Pons (tissue), 1 donor: ENCODE measurements at places on chromosomes 11 and 22.

DNA sequence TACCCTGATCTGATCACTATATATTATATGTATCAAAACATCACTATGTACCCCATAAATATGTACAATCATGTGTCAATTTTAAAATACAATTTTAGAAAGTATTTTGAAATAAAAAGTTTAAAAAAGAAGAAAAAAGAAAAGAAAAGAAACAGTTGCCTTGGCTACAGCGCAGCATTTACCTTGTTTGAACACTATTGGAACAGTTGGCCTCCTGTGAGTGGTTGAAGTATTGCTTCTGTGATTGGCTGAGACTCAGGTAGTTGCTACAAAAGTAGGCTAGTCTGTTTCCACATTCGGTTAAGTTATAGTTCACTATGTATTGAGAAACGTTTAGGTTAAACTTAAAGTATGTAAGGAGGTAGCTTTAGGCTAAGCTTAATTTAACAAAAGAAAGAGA is 7.9 kb upstream of the DTX4 start:
- no peak for DNase-seq

GRCh38 chr11:128686745-128687177 is 7.1 kb upstream of the FLI1 start:
- no peak for DNase-seq

GRCh38 chr11:79400717-79401330 is 40.0 kb downstream of the TENM4 start:
- DNase-seq: peak; percentile 26

DNA sequence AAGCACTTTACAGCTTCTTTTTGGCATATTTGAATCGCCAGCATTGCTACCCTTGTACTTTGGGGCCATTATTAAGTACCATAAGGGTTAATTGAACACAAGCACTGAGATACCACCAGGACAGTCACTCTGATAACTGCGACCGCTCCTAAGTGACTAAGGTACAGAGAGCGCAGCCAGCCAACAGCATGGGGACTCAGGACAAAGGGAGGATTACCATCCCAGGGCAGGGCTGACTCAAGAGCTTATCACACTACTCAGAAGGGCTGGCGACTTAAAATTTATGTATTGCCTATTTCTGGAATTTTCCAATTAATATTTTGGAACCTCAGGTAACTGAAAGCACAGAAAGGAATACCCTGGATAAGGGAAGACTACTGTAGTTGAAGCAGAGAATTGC is 479 bp downstream of the ZNF280A start:
- DNase-seq: no peak

DNA sequence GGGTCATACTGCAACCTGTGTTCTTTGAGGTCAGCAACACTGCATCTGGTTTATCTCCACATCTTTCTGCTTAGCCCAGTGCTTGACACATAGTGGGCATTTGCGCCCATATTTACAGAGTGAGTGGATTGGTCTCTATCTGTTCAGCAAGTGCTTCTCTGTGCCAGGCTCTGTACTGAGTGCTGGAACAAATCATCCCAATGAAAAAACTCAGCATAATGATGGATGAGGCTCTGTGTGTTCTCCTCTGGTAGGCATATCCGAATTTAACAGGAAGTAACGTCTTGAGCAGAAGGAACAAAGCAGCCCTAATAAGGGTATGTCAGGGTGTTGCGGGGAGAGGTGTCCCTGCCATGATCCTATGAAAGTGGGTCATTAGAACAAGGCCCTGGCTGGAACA is 46.0 kb downstream of the MCM5 start:
- DNase-seq: no peak

- no peak for DNase-seq
These were observed 2.4 kb downstream of the ASPHD2 start for GRCh38 chr22:26431261-26431995.

GRCh38 chr11:64675450-64676260 is 47.3 kb downstream of the NRXN2 start:
- DNase-seq: peak; percentile 80

DNA sequence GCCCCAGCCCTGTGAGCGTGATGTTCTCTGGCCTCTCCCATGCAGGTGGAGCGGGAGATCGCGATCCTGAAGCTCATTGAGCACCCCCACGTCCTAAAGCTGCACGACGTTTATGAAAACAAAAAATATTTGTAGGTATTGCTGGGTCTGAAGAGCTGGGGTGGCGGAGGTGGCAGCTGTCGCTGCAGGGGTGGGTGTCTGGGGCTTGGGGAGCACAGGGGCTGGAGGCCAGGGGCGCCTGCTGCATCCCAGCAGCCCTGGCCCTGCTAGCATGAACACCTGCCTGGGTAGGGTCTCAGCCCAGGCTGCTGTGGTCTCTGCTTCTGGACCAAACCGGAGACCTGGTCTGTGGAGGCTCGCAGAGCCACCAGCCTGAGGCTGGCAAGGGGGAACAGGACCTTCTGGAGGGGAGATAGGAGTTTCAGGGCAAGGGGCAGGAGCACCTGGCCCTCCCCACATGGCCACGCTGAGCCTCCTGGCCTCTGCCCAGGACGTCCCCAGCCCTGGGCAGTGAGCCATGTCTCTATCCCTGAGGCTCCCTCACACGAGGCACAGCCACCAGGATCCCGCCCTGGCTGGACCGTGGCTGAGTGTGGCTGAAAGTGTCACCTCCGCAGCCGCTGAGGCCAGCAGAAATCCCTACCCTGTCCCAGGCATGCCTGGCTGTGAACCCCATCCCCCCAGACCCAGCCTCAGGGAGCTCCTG is 48.2 kb downstream of the MOB2 start:
- no peak for DNase-seq

GRCh38 chr11:101390539-101390938 is 193.3 kb downstream of the TRPC6 start:
- no peak for DNase-seq

- no peak for DNase-seq
These were observed 3.5 kb downstream of the SYVN1 start for GRCh38 chr11:65130631-65131416.

DNA sequence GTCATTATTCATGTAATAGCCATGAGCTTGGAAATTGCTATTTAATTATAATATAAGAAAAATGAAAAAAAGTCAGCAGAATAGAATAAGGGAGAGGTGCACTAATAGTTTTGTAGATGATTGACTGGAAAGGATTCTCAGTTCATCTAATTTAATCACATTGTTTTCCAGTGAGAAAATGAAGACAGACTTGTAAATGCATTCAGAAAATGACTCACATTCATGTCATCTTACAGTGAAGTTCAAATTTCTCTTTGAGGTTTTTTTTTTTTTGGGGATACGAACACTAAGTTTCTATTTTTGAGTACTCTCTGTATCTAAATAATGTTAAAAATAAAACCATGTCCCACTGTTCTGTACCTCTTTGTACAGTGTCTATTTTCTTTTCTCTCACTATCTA is 18.5 kb upstream of the OR4A16 start:
- no peak for DNase-seq

DNA sequence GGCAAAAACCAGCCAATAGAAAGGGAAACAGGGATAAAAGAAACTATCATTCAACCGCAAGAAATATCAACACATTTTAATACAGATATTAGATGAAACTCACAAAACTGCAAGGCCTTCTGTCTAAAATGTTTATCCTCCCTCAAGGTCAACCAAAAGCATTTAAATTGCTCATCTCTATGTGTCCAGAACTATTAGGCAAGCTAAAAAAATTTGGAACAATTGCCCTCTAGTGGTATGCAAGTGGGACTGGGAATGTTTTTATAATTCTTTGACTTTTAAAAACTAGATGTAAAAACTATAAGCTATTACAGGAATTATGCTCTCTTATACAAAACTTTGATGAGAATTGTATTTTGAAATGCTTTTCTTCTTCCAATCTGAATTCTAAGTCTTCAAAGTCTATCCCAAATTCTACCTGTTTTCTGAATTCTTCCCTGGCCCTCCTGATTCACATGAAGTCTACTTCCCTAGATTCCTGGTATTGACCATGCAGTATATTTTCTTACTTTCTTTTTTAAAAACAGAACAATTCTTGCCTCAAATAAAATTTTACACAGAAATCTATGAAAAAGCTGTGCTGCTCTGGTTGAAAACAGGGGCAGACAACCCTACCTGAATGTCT is 4.9 kb downstream of the CWC15 start:
- peak; percentile 37 for DNase-seq

- DNase-seq: no peak
These were observed 20.9 kb downstream of the ACAT1 start for GRCh38 chr11:108142304-108142703.

DNA sequence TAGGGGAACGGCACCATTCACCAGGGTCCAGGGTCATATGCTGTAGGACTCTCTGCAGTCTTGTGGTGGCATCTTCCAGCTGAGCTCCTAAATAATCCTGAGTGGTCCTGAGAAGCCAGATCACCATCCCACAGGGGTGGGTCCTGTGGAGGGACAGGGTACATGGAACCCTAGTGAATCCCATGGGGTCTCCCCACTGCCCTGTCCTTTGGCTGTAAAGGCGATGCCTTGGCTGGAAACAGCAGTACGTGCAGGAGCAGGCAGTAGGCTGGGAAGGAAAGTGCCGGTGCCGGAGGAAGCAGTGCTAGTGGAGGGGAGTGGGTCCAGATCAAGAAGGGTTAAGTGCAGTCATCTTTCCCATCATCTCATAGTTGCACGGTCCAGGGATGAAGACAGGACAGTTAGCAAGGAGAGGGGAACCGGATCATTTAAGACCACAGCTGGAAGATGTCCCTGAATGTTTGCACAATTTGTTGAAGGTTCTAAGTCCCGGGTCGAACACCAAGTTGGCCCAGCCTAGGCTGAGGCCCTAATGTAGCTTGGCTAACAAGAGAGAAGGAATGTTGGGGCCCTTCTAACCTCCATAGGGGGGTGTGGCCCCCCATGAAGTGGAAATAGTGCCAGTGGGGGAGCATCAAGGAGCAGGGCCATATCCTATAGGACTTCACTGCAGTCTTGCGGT is 18.1 kb downstream of the TSPAN32 start:
- no peak for DNase-seq

- no peak for DNase-seq
These were observed 22.6 kb upstream of the RCN1 start for GRCh38 chr11:32068134-32068870.

GRCh38 chr11:70669871-70670675 is 271.7 kb downstream of the CTTN start:
- no peak for DNase-seq

- no peak for DNase-seq
These were observed 29.6 kb downstream of the C22orf31 start for GRCh38 chr22:29032014-29032475.

GRCh38 chr22:50585238-50585637 is 2.6 kb upstream of the CHKB start:
- no peak for DNase-seq

GRCh38 chr11:4495487-4495886 is 13.0 kb downstream of the OR52K1 start:
- DNase-seq: no peak

GRCh38 chr22:38943201-38943600 is 14.2 kb upstream of the APOBEC3A start:
- DNase-seq: peak; percentile 23

DNA sequence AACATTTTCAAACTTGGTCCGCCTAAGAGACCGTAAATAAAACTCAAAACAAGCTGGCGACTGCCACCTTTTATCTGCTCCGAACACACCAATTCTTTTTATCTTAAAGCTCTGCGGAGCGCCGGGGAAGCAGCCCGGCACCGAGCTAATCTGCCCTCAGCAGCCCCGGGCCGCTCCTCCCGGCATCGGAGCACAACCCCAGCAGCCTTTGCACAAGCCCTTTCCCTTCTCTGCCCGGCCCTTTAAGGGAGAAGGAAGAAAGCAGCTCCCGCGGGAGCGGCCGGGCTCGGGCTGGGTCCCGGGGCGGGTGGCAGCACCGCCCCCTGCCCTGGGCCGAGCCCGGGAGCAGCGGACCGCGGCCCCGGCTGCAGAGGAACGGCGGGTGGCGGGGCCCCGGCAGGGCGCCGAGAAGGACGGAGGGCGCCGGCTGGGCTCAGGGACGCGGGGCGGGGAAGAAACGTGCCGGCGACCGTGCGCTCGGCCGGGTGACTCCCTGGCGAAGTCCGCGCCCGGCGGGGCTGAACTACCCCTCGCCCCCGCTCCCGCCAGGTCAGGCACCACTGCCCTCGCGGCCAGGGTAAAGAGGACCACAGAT is 133.6 kb upstream of the C11orf58 start:
- DNase-seq: peak; percentile 19
